ENCODE measurements at places on chromosomes 5 and 9. TPM values are rescaled to one million over a fixed set of nuclear protein-coding genes. Genes with fewer than 3 reads are reported as not detected.
A peak's percentile ranks its signal among the peaks of the same experiment; 100 is the strongest.

DNA sequence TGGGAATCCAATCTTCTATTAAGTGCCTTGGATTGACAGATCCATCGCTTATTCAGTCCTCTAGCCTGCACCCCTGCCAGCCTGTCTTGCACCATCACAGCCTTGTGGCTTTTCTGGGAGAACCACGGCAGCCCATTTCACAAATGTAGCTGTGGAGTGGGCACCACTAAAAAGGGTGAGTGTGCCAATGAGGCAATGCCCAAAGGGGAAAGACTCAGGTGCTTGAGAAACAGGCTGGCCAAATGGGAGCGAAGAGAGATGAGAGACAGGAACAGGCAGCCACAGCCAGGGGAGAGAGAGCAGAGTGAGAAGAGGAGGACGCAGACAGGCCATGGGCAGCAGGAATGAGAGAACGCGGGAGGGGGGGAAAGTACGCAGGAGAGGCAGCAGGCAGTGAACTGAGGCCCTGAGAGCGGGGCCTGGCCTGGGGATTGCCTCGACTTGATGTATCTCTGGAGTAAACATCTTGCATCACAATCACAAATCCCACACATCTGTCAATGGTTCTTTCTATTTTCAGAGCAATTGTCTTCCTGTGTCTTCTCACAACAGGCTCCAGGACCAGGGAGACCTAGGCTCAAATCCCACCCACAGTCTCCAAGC, 173.1 kb downstream of the SYK start:
- DNase-seq, result no peak

GRCh38 chr5:176574297-176574591, 25.1 kb downstream of the CDHR2 start:
- DNase-seq, result no peak

AGXT2 gene
- not detected for total RNA-seq

BSPRY gene
- 0.04 TPM for total RNA-seq

SHLD3 gene
- total RNA-seq, result 2.4 TPM

ARHGEF39 gene
- 4.8 TPM for total RNA-seq

SOX30 gene
- total RNA-seq, result not detected

- DNase-seq, result no peak
Measured at GRCh38 chr5:6611334-6612256, 21.2 kb downstream of the NSUN2 start.

DNA sequence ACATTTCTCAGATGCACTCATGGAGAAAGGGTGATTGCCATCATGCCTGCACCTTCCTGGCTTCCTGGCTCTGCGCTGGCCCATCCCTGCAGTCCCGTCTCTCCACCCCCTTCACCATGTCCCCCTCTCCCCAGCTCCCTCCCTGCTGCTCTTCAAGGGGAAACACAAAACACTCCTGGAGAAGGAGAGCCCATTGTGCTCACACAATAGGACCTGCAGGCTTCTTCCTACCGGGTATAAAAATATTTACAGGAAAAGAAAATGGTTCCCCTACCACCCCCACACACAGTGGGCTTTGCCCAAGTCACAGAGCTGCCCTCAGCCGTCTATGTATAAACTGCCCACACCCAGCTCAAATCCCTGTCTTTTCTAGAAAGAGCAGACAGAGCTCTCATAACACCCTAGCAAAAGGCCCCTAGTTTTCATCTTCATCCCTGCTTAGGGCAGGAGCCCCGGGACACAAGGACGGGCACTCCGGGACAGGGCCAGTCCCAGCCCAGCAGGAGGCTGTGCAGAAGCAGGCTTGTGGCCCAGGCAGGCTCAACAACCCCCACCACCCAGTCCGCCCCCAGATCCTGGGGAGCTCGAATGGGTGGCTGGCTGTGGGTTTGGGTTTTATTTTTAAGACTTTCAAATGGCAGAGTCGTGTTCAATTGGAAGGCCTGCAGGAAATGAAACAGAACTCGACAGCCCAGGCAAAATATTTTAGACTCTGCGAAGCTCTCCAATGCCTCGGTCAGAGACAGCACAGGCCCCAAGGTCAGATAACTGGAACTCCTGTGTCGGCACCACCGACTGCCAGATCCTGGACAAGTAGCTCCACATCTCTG, 77.3 kb downstream of the LRSAM1 start:
- no peak for DNase-seq

ZNF474 gene
- total RNA-seq, result not detected

- peak; percentile 64 for DNase-seq
Measured at GRCh38 chr5:53170746-53171349, 61.3 kb upstream of the MOCS2 start.

MARCHF11 gene
- not detected for total RNA-seq

ARSB gene
- total RNA-seq, result 8.3 TPM

DNA sequence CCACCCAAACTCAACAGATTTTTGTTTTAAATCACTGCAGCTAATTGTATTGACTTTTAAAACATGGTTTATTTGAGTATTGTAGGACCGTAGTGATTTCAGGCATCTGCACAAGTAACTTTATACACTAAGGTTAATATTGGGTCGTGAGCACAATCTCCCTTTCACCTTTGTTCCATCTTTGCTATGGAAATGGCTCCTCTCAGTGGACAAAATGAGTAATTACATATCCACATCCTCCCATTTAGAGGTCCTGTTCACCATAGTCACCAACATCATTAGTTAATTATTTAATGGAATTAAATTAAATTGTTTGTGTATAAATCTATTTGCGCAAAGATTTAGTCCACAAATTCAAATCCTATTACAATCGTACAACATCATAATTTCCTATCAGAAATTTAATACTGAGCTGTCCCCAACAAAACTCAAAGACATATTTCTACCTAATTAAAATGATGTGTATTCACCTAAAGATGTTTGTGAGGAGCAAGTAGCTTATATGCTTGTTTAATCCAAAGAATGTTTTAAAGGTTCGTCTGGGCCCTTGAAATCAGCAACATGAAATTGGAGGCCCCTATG, 173.0 kb upstream of the DAPK1 start:
- DNase-seq, result peak; percentile 52

SHB gene
- total RNA-seq, result 19.0 TPM

KIF4B gene
- total RNA-seq, result 0.03 TPM

DNA sequence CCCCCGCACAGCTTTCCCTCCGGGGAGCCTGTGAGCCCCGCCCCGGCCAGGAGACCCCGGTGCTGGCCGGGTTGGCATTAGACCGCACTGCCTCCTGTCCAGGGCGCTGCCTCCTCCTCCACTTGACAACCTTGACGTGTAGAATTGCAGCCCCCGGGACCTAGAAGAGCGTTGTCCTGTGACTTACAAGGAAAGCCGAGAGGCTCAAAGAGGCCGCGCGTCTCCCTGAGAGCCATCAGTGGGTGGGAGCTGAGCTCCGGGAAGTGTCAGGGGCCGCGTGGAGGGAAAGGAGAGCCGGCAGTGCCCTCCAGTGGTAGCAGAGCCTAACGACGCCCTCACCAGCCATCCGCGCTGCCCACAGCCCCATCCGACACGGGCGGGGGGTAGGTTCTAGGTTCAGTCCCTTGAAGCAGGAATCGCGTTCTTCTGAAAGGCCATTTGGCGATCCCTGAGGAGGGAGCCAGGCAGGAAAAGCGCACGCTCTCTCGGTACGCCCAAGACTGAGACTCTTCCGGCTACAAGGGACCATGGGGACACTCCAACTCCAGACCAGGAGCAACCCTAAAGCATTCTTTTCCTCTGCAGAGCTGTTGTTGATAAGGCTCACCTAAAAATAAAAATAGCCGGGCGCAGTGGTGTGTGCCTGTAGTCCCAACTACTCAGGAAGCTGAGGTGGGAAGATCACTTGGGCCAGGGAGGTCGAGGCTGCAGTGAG, 40.6 kb upstream of the SAP30L start:
- DNase-seq, result no peak

PHF24 gene
- 0.54 TPM for total RNA-seq

- DNase-seq, result no peak
Measured at GRCh38 chr5:8682381-8682780, 813.4 kb downstream of the MTRR start.

DNA sequence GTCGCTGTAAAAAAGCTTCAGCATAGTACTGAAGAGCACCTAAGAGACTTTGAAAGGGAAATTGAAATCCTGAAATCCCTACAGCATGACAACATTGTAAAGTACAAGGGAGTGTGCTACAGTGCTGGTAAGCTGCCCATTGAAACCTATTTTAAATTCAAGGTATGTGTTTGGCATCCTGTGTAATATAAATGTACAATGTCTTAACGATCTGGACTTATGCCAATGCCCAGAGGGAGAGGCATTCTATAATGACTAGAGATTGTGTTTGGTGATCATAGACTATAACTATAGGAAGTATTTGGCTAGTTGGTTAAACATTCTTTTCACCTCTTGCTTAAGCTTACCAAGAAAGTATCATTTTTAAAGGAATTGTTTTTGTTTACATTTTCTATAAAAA, 95.7 kb downstream of the INSL6 start:
- DNase-seq, result peak; percentile 10

DNA sequence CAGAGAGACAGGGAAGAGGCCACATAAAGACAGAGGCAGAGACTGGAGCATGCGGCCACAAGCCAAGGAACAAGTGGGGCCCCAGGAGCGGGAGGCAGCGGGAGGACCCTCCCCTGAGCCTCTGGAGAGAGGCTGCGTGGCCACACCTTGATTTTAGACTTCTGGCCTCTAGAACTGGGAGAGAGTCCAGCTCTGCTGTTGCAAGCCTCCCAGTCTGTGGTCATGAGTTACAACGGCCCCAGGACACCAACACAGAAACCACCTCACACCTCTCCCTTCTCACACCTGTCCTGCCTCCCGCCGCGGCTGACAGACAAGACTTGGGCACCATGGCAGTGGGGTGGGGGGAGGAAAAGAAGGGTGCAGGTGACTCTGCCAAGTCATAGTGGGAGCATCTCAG, 2.2 kb downstream of the INPP5E start:
- DNase-seq, result no peak

P4HA2 gene
- total RNA-seq, result 74.4 TPM

GRCh38 chr9:8955315-8955714, 1155.7 kb upstream of the DMAC1 start:
- no peak for DNase-seq

DNA sequence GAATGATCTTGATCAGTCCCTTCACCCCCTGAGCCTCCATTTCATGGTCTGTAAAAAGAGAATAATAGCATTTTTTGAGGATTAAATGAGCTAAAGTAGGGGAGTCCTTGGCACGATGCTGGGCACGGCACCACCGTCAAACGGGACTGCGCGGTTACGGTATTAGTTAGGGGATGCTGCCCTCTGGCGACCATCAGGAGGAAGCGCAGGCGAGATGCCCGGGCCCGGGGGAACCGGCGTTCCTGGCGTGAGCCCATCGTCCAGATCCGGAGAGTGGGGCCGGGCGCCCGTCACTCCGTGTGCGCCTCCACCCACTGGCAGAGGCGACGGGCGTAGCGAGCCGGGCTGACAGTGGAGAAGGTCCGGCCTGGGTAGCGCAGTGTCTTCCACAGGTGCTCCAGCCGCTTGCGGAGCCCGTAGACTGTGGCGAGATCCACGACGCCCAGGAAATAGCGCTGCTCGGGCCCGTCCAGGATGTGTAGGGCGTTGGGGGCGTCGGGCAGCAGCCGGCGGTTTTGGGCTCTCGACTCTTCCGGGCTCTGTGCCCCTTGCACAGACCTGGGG, 4.8 kb upstream of the ST6GALNAC4 start:
- no peak for DNase-seq

- no peak for DNase-seq
Measured at GRCh38 chr9:131868766-131869165, 128.9 kb upstream of the RAPGEF1 start.

EGFLAM gene
- total RNA-seq, result 0.63 TPM

GRCh38 chr5:425714-426113, 17.3 kb upstream of the EXOC3 start:
- DNase-seq, result no peak

DNA sequence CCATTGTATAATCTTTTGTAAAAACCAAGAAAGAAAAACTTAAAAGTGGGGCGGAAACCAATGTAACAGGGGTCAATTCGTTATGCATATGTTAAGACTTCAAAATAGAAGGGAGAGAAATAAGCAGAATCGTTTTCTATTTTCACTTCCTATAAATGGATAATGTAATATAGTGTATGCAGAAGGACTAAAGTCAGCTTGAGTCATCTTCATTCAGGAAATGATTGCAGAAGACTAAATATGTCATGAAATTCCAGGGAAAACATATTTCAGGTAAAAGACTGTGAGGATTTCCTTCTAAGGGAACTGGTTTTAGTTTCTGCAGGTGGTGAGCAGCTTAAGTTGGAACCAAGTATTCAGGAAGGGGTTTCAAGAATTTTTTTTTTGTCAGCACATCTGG, 753.3 kb downstream of the IRX1 start:
- DNase-seq, result no peak

DNA sequence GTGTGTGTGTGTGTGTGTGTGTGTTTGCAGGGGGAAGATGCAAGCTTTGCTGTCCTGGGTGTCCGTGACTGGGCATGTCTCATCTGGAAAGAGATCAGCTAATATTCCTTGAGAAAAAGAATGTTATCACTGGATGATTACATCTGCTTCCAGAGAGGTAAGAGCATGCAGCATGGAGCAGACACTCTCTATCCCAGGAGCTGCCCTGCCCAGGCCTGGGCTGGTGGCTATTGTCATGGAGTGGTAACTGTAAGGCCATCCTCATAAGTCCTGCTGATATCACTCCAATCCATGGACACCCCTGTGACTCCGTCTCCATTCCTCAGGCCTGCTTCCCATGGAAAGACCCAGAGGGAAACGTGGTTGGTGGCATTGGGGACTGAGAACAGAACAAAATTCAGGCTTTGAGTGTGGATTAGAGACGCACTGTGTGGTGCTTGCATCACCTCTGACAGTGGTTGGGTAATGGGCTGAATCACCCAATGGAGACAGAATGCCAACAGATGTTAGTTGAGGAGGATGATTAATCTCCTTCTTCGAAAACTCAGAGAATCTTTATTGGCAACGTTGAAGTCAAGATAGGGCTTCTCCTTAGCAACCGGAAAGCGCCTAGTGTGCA, 52.0 kb upstream of the KCNIP1 start:
- peak; percentile 57 for DNase-seq

DNA sequence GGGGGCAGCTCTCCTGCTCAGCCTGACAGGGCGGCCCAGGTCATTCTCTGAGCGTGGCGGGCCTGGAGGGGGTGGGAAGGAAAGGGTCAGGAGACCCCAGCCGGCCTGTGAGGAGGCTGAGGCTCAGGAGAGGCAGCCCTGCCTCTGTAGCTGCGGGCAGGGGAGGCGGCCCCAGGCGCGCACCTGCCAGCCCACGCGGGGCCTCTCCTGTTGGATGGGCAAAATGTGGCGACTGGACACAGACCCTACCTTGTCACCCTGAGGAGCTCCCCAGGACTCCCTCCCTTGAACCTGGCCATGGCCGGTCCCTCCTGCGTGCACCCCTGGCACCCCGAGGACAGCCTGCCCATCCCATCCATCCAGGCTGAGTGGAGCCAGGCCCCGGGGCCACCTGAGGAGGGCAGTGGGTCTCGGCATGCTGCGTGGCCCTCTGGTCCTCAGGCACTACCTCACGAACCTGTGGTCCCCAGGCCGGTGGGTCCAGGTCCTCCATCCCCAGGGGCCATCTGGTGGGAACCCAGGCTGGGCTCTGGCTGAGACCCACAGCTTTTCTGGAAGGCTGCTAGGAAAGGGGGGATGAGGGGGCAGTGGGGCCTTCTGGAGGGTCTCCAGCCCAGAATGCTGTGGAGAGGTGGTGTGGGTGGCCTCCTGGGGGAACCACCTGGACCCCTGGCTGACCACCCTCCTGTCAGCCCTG, 15.1 kb upstream of the NRARP start:
- DNase-seq, result no peak

- peak; percentile 48 for DNase-seq
Measured at GRCh38 chr5:31916327-31916726, 257.8 kb downstream of the GOLPH3 start.

All from foreskin keratinocyte (primary cell).